AG09319 (cell line): ENCODE measurements at places on chromosomes 13 and 19.

- DNase-seq = no peak
Measured at GRCh38 chr13:87671753-87672605, 808 bp downstream of the SLITRK5 start.

DNA sequence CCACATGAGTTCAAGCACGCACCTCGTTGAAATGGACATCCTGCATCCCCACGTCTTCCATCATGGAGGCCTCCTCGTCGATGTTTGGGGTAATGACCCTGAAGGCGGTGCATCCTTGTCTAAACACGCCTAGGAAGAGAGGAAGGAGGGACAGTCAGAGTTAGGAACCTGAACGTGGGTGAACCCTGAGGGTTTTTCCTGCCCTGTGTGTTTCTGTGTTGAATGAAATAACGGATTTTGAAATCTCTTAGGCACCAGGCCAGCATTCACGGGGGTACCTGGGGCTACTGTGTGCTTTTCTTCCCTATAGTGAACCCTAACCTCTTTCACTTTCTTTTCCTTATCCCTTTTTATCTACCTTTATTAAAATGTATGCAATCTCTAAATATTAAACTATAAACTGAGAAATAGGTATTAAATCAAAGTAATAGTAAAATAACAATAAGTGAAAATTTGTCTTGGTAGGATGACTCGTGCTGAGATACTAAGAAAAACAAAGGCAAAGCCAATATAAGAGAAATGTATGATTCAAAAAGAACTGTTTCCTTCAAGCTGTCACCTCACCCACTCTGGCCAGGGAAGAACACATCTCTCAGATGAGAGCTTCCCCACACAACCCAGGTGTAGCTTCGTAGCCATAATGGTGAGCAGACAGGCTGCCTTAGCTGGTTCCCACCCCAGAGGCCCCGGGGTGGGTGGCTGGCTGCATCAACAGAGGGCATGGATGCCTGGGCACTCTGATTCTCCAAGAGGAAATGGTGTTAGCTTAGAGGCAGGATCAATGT lies 72.1 kb upstream of the SLC15A1 start:
- no peak for DNase-seq

DNA sequence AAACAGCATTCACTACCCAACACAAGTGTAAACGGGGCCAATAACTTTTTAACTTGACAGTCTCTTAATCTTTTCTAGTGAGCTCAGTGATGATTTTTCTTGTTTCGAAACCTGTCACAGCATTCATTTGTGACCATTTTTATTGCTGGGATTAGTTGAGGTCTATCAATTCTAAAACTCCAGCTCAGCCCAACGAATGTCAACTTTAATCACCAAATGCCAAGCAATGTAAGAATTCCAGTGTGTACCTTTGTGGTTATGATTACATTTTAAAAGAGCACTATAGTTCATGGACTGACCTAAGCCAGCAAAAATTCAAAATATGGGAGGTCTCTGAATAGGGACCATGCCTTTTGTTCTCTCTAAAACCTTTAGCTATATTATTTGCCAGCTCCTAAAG lies 694.3 kb upstream of the SGCG start:
- no peak for DNase-seq

DNA sequence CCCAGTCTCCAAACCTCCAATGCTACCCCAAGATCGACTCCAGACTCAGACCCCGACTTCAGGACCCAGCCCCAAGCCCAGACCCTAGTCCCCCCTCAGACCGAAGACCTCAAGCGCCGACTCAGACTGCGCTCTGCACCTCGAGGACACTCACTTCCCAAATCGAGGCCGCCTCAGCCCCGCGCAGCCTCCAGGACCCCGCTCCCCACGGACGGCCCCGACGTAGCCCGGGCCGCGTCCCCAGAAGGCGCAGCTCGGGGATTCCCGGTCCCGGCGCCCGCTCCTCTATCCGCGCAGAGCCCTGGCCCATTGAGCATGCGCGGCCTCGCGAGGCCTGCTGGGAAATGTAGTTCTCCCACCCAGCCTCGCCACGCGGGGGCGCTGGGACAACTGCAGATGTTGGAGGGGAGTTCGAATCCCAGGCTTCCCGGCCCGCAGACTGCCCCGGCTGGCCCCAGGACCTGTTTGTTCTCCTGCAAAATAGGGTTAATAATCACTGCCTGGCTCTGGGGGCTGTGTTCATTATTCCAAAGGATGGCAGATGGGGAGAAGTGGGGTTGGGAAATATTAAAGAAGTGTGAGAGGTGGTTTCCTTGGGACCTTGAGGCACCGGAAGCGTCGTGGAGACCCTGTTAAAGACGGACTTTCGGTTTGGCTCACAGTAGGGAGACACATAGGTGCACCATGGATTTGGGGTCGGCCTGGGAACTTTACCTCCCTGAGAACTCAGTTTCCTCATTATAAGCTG lies at the start of gene APBA3:
Gene APBA3 (minus strand): TSS at position 311 of the 748 bp plus-strand sequence. CDS start 1,428 bp downstream, outside the sequence.
- peak; percentile 71 for DNase-seq

DNA sequence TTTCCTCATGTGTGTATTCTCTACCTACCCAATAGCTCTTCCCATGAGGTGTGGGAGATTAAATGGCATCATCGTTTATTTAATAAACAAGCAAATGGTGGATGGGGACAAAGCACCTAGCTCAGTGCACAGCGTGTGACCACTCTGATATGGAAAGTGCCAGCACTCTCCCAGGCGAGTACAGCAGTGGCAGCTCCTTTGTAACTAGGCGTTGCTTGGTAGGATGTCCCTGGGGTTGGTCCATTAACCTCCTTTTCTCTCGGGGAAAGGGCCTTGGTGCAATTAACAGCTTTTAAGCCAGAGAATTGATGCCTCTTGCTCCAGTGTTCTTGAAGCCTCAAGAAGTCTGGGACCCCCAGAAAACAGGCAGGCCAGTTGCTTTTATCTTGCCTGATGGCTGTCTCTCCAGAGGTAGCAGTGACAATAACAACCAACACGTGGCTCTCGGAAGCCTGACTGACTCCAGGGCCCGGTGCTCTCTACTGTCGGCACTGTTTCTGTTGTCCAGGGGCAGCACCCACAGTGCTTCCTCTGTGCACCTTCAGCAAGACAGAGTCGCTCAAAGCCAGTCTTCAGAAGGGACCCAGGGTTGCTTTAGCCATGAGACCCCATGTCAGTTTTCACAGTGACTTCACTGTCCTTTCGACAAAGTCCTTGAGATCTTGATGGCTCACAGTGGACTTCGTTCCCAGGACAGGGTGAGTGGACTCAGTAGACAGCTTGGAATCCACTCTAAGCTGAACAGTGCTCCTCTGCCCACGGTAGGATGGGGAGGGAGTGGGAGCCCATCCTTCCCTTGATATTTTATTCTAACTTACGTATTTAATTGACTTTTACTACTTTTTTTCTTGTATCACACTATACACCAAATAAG lies 33.9 kb upstream of the NPAS1 start:
- no peak for DNase-seq

DNA sequence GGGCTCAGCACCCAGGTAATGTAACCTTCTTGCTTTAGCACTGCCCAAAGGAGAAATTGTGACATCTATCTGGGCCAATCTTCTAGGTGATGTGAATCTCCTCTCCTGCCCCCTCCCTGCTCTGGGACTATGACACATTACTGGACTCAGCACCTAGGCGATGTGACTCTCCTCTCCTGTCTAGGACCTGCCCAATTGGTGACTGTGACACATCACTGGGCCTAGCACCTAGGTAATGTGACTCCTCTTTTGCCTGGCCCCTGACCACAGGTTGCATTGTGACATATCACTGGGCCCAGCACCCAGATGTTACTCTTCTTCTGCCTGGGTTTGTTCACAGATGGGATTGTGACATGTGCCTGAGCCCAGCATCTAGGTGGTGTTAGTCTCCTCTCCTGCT lies 45.0 kb downstream of the ZNF85 start:
- no peak for DNase-seq

GRCh38 chr13:90947976-90948375 lies 399.5 kb upstream of the MIR17HG start:
- DNase-seq = no peak

DNA sequence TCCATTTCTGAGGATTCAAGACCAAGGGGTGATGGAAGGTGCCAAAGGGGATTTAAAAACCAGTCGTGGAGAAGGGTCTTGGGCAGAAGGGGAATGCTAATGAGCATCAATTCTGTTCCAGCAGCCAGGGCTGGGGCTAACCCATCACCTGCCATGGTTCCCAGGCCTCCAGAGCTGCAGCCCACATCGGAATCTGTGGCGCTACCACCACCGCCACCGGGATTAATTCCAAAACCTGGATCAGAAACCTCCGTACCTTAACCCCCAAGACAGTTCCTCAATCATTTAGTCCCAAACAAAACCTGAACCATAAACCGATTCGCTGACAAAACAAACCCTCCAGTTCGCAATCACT lies 583 bp downstream of the ZNF615 start:
- DNase-seq = no peak

DNA sequence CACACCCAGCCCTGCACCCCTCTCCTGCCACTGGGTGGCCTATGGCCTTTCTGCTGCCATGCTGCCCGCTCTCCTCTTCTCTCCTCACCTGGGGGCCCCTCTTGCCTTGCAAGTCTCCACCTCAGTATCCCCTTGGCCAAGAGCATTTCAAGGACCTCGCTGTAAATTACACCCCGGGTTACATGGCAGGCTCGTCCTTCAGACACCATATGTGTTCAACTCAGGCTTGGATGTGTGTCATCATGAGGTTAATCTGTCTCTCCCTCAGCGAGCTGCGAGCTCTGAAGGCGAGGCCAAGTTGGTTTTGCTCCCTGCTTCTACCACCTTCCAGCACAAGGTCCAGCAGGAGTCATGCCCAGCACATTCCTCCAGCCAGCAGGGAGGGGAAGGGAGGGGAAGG lies 74.8 kb upstream of the TM9SF2 start:
- no peak for DNase-seq

GRCh38 chr19:48740164-48740972 lies at the start of gene RASIP1:
RASIP1 (minus strand) TSS chr19:48740610; CDS start chr19:48740282, 328 bp downstream.
- no peak for DNase-seq

DNA sequence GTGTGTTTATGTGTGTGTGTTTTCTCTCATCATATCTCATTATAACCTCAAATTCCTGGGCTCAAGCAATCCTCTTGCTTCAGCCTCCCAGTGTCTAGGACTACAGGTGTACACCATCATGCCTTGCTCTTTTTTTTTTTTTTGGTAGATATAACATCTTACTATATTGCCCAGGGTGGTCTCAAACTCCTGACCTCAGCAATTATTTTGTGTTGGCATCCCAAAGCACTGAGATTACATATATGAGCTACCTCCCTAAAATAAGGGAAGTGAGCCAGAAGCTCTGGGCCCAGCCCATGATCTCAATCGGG lies 448 bp upstream of the ZNF543 start:
- DNase-seq = no peak

- DNase-seq = peak; percentile 35
Measured at GRCh38 chr13:27533155-27533643, 82.8 kb upstream of the MTIF3 start.

DNA sequence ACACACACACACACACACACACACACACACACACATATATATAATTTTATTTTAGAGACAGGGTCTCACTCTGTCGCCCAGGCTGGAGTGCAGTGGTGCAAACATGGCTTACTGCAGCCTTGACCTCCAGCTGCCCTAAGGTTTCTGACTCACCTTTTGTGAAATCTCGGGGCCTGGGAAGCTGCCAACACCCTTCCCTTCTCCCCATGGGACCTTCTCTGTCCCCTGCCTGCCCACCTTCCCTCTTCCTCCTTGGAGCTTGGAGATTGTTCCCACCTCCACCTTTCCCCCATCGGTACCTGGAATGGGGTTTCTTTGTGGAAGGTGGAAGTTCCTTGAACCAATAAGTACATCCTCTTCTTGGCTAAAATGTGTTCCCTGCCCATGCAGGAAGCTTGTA lies 6.3 kb downstream of the ARRDC5 start:
- DNase-seq = no peak

- no peak for DNase-seq
Measured at GRCh38 chr19:49581007-49581508, at the start of gene PRRG2. PRRG2 (plus strand) TSS chr19:49581316; CDS start chr19:49583220, 1,904 bp downstream.

GRCh38 chr13:46359714-46360113 lies 27.3 kb downstream of the RUBCNL start:
- DNase-seq = no peak

GRCh38 chr13:29508876-29509252 lies 86.6 kb downstream of the SLC7A1 start:
- DNase-seq = no peak

GRCh38 chr13:37565425-37565824 lies 33.1 kb downstream of the POSTN start:
- DNase-seq = no peak

- DNase-seq = no peak
Measured at GRCh38 chr19:54415901-54416673, 823 bp downstream of the TTYH1 start.

DNA sequence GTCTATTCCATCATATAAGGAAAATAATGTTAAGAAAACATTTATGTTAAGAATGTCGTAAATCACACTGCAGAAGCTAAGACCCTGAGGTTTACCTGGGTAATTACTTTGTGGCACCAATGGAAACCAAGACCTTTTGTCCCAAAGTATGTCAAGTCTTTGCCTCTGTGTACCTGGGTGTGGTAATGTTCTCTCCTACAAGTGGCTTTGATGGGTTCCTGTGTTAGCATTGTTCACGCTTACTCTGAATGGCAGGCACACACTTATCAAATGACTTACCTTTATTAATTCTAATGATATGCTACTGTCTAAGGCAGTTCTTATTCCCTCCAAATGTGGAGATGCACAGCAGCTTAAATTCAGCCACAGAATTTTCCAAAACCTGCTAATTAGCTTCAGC lies 206.1 kb downstream of the KCTD12 start:
- DNase-seq = no peak

- no peak for DNase-seq
Measured at GRCh38 chr19:47027586-47028088, 8.0 kb downstream of the NPAS1 start.

GRCh38 chr19:24032651-24033050 lies 54.3 kb upstream of the ZNF254 start:
- DNase-seq = no peak

GRCh38 chr19:27679399-27679798 lies 1533.6 kb downstream of the UQCRFS1 start:
- no peak for DNase-seq

DNA sequence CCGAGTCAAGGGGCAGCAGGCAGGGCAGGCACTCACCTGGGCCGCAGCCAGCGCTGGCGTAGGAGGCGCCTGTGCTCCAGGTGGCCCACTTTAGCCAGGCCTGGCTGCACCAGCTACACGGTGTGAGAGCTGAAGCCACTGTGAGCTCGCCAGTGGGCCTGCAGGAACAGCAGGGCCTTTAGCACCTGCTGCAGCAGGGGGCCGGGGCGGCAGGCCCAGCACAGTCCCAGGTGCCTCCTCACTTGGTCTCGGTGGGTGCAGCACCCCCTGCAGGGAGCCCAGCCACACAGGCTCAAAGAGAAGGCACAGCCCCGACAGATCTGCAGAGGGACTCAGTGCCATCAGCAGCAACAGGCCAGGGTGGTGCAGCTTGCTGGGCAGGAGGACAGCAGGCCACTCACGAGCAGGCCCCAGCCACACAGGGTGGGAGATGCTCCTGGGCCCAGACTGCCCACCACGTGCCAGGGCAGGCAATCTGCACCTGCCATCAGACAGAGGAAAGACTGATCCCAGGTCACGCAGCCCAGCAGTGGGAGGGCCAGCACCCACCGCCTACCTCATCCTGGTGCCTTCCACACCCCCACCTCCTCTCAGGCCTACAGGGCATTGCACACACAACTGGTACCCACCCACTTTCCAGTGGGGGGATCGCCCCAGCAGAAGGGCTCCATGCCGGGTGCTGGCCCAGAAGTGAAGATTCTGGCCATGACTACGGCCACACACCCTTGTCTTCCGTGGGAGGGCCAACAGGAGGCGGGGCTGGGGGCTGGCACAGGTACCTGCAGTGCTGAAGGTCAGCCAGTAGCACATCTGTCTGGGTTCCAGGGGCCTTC lies 15.8 kb downstream of the ARHGAP33 start:
- no peak for DNase-seq
